ENCODE measurements at places on chromosomes 4 and X. TPM values are rescaled to one million over a fixed set of nuclear protein-coding genes. Genes with fewer than 3 reads are reported as not detected.

GRCh38 chr4:85058551-85058950 lies 92.1 kb upstream of the WDFY3 start:
- DNase-seq = no peak

HEPH gene
- 0.20 TPM for total RNA-seq

- DNase-seq = no peak
Measured at GRCh38 chrX:30224536-30224935, 5.9 kb upstream of the MAGEB3 start.

- no peak for DNase-seq
Measured at GRCh38 chr4:7348946-7349900, 85.5 kb downstream of the PSAPL1 start.

GABRQ gene
- total RNA-seq = not detected

DNA sequence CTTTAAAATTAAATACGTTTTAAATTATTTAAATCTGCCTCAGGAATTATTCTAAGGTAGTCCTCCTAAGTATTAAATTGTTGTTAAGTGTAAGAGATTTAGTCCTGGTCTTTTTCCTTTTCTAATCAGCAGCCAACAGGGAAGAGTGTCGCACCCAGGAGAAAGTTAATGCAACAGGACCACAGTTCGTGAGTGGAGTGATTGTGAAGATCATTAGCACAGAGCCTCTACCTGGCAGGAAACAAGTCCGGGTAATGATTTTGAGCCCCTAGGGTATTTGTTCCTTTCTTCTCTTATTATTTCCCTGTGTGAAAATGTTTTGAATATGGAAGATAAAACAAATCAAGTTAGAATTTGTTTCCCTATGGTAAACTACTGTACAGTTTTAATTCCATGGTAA lies 13.4 kb downstream of the LARP7 start:
- DNase-seq = no peak

DNA sequence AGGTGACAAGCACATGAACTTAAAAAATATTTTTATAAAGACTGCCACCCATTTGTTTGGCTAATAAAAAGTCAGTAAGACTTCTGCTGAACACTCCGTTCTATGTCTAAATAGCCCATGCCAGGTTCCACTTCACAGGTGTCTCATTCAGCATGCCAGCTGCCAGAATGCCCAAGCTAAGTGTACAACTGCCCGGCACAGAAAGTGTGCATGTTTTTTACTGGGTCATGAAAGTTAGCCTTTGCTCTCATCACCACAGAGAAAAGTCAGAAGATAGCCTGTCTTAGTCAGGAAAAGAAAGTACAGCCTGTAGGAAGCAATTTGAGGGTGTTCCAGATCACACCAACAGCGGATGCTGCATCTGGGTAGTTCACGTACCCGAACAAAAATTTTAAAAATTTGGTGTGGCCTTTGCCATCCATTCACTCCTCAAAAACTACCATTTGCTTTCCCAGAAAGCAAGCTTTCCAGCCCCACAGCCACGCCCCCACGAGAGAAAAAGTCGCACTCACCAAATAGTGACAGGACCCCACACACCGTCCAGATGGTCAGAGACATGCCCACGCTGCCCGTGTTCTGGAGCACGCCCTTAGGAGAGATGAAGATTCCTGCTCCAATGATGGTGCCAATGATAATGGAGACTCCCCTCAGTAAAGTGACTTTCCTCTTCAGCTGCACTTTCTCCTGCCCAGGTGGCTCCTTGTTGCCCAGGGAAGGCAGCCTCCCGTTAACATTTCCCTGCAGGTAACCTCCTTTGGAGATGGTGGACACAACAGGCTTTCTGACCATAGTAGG lies 671 bp downstream of the SLC7A11 start:
- DNase-seq = peak; percentile 8

TIGD4 gene
- total RNA-seq = 0.47 TPM

AKAP4 gene
- total RNA-seq = not detected

DNA sequence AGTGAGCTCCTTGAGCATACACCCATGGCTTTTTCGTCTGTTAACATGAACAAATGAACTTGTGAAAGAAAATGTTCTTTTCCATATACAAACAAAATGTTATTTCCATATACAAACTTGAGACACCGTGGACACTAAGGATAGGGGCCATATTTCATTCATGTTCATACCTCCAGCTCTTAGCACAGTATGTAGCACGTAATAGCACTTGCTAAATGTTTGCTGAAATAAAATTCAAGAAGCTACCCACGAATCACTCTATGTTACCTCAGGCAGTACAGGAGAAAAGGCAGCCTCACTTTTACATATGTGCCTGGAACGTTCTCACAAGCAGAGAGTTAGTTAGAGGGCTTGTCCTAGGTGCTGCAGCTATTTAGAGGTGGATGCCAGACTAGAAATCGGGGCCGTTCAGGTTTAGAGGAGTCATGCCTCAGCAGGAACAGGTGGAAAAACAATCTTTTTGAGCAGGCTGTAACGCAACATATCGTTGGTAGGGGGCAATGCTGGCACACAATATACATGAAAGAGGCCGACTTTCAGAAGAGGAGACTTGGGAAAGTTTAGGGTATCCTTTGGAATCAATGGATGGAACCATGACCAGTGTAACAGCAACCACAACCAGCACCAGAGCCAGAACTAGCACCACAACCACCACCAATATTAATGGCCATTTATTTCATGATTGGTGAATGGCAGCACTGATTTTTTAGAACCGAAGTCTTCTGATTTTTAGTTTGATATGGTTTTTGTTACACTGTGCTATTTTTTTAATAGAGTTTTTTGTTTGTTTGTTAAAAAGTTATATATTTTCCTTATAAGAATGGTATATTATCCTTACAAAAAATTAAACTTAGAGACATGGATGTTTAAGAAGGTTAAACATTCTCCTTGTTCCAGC lies 14.8 kb upstream of the PAQR3 start:
- DNase-seq = peak; percentile 13

NUDT11 gene
- 2.5 TPM for total RNA-seq

GRCh38 chr4:73721909-73722308 lies 18.5 kb upstream of the CXCL8 start:
- DNase-seq = no peak

All from activated CD8-positive, alpha-beta T cell treated with anti-CD3 and anti-CD28 coated beads for 36 hours (primary cell).